ENCODE measurements at places on chromosomes 2 and 18. TPM values are rescaled to one million over a fixed set of nuclear protein-coding genes. Genes with fewer than 3 reads are reported as not detected.

GRCh38 chr2:111535404-111535803, 348.6 kb downstream of the ANAPC1 start:
- no peaks in the 10 kb centered on the region for H3K27me3 ChIP-seq
- H3K27ac ChIP-seq, result peak overlapping the region; percentile 86
- H3K36me3 ChIP-seq, result no peaks in the 10 kb centered on the region
- H3K4me1 ChIP-seq, result peaks cover 26% of the 10 kb centered on the region

DNA sequence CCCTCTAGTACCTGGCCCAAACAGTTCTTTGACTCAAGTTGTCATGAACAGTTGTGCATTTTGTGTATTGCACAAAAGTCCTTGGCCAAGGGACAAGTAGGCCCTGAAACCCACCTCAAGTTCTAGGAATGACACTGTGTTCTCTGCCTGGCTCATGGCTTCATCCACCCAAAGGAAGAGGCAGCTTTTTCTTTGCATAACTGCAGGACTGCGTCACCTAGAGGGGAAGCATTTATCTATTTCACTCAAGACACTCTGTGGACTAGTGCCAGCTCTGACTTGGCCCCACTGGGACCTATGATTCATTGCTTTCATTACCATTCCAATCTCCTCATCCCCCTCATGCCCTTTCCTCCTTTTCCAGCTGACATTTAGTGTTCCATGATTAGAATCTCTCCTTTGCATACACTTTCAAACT, 119.3 kb upstream of the SIX2 start:
- no peak for DNase-seq
- H3K36me3 ChIP-seq, result no peaks in the 10 kb centered on the region
- no peak overlapping the region for H3K4me3 ChIP-seq
- H3K4me1 ChIP-seq, result peaks cover 5% of the 10 kb centered on the region
- H3K27ac ChIP-seq, result no peak overlapping the region

- no peak overlapping the region for H3K4me3 ChIP-seq
- peaks cover 7% of the 10 kb centered on the region for H3K4me1 ChIP-seq
- no peaks in the 10 kb centered on the region for H3K36me3 ChIP-seq
- H3K27me3 ChIP-seq, result no peaks in the 10 kb centered on the region
Measured at GRCh38 chr2:67567886-67568285, 170.8 kb downstream of the ETAA1 start.

- peaks cover 10% of the 10 kb centered on the region for H3K36me3 ChIP-seq
- no peak for DNase-seq
- H3K4me1 ChIP-seq, result peaks cover 53% of the 10 kb centered on the region
Measured at GRCh38 chr2:203021991-203022390, 7.3 kb downstream of the NBEAL1 start.

- peak overlapping the region; percentile 80 for H3K4me3 ChIP-seq
- no peaks in the 10 kb centered on the region for H3K27me3 ChIP-seq
- peaks cover 15% of the 10 kb centered on the region for H3K36me3 ChIP-seq
- peak overlapping the region; percentile 82 for H3K27ac ChIP-seq
- H3K4me1 ChIP-seq, result peaks cover 44% of the 10 kb centered on the region
Measured at GRCh38 chr2:241636182-241637017, 558 bp downstream of the THAP4 start.

- H3K27me3 ChIP-seq, result peaks cover 2% of the 10 kb centered on the region
- H3K4me1 ChIP-seq, result peaks cover 24% of the 10 kb centered on the region
- H3K4me3 ChIP-seq, result no peak overlapping the region
- H3K36me3 ChIP-seq, result no peaks in the 10 kb centered on the region
- DNase-seq, result no peak
- H3K27ac ChIP-seq, result no peak overlapping the region
Measured at GRCh38 chr2:217636991-217637561, 365.7 kb downstream of the TNS1 start.

GRCh38 chr2:217335341-217335966, 475.6 kb upstream of the TNP1 start:
- H3K4me1 ChIP-seq, result peaks cover 59% of the 10 kb centered on the region
- H3K36me3 ChIP-seq, result no peaks in the 10 kb centered on the region
- H3K4me3 ChIP-seq, result no peak overlapping the region
- DNase-seq, result no peak
- H3K27ac ChIP-seq, result no peak overlapping the region
- H3K27me3 ChIP-seq, result no peaks in the 10 kb centered on the region

DNA sequence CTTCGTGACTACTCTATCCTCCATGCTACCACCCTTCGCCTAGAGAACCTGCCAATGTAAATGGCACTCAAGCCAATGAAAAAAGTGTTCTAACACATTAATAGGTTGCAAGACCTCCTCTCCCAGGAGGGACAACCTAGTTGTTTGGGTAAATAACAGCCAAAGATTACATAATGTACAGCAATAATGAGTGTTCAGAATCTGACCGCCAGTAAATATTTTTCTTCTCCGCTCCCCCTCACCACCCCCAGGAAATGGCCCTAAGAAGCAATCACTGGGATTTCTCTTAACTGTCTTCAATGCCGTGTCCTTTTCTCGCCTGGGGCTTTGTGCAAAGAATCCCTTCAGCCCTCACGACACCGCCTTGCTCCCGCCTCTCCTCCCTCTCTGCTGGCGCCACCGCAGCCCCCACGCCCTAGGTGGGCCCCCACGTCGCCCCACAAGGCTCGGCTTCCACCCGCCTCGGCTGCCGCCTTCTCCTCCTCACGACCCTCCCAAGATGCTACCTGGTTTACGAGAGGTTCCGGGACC, 458 bp downstream of the HYCC2 start:
- no peak for DNase-seq
- H3K4me1 ChIP-seq, result peaks cover 47% of the 10 kb centered on the region
- no peaks in the 10 kb centered on the region for H3K27me3 ChIP-seq
- H3K4me3 ChIP-seq, result peak overlapping the region; percentile 99

DNA sequence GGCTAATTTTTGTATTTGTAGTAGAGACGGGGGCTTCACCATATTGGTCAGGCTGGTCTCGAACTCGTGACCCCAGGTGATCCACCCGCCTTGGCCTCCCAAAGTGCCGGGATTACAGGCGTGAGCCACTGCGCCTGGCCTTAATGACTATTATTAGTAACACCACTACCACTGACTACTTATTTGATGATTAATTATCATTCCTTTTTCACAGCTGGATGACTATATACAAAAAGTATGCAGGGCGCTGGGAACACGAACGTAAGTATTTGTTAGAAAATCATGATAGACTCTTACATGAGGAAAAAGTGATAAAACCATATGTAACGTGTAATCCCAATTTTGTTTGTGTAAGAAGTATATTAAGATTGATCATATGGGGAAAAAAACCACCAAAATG, 21.6 kb downstream of the DARS1 start:
- no peaks in the 10 kb centered on the region for H3K27me3 ChIP-seq
- H3K4me1 ChIP-seq, result peaks cover 18% of the 10 kb centered on the region
- no peak for DNase-seq
- no peak overlapping the region for H3K27ac ChIP-seq

DNA sequence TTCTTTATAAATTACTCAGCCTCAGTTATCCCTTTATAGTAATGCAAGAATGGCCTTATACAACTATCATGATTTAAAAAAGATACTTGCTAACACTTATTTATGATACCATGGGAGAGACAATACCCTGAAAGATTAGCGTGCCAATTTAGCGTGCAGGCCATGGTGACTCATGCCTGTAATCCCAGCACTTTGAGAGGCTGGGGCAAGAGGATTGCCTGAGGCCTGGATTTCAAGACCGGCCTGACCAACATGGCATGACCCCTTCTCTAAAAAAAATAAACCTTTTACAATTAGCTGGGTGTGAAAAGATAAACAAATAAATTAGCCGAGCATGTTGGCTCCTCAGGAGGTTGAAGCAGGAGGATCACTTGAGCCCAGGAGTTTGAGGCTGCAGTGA, 493.4 kb upstream of the FSIP2 start:
- no peaks in the 10 kb centered on the region for H3K4me1 ChIP-seq
- no peaks in the 10 kb centered on the region for H3K36me3 ChIP-seq
- no peaks in the 10 kb centered on the region for H3K27me3 ChIP-seq
- no peak for DNase-seq

- no peak overlapping the region for H3K27ac ChIP-seq
- H3K36me3 ChIP-seq, result no peaks in the 10 kb centered on the region
- no peak for DNase-seq
- no peak overlapping the region for H3K4me3 ChIP-seq
Measured at GRCh38 chr2:146777181-146777580, 1067.6 kb upstream of the ACVR2A start.

GRCh38 chr2:53235836-53236582, 531.6 kb upstream of the CHAC2 start:
- no peak overlapping the region for H3K4me3 ChIP-seq
- peaks cover 9% of the 10 kb centered on the region for H3K27me3 ChIP-seq
- no peaks in the 10 kb centered on the region for H3K4me1 ChIP-seq
- no peak overlapping the region for H3K27ac ChIP-seq

DNA sequence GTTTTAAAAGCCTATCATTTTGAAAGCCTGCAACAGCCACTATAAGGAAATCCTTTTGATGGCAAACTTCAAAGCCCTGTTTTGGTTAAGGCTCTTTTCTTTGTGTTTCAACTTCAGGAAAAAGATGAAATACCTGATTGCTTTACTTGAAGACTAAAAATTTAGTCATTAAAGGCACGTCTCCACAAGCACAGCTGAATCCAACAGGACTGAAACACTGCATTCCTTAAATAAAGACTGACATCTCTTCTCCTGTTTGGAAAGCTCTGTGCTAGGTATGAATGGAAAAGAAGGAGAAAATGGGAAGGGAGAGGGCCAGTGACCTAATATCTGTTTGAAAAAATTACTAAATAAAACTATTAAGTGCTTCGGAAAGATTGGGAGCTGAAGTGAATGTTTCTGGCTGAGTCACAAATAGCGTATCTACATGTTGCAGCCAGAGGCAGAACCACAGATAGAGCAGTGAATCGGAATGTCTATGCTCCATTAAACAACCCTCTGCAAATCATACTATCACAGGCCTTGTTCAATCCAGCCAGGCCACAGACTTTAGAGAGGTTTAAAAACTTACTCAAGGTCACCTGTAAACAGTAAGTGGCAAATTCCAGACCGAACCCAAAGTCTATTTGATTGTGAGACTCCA, 21.1 kb upstream of the RALBP1 start:
- no peak overlapping the region for H3K27ac ChIP-seq
- H3K4me1 ChIP-seq, result no peaks in the 10 kb centered on the region
- no peaks in the 10 kb centered on the region for H3K36me3 ChIP-seq
- DNase-seq, result no peak
- H3K4me3 ChIP-seq, result no peak overlapping the region

DNA sequence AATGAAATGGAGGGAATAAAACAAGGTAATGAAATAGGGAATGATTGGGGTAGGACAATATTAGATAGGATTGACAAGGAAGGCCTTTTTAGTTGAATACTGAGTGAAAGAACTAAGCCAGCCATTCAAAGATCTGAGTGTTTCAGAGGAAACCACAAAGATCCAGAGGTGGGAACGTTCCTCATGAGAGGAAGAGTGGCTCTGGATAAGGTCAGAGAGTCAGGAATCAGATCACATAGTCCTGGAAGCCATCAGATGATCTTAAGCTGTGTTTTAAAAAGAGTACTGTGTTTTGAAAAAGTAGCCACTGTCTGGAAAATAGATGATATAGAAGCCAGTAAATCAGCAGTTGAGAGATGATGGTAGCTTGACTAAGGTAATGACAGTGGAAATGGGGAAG, 11.8 kb downstream of the TTLL4 start:
- H3K27me3 ChIP-seq, result no peaks in the 10 kb centered on the region
- H3K4me3 ChIP-seq, result no peak overlapping the region
- peaks cover 2% of the 10 kb centered on the region for H3K4me1 ChIP-seq
- H3K36me3 ChIP-seq, result peaks cover 24% of the 10 kb centered on the region
- no peak overlapping the region for H3K27ac ChIP-seq

DNA sequence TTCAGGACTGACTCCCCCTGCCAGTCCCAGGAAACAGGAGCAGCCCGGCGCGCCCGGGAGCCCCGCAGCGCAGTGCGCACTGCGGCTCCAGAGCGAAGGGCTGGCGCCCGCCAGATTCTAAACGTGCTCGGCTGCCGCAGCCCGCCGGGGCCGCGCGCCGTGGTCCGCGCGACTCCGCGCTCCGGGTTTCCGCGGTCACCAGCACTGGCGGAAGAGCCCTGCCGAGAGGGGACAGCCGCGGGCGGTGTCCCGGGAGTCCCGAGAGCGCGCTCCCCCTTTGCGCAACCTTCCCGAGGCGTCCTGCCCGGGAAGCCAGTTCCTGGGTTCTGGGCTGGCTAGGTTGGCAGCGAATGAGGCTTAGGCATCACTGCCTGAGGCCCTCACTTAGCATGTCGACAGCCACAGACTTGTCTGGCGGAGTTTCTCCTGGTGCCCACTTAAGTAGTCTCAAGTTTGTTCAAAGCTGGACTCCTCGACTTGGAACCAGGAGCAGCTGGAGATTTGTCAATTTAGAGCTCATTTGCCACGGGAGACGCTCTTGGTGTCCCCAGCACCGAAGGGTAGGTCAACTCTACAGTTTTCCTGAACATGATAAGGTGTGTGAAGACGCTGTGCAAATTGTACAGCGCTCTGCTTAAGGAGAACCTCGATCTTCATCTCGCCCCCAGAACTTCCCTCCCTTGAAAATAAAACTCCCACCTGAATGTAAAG, 1.5 kb upstream of the VSNL1 start:
- H3K27me3 ChIP-seq, result peaks cover 80% of the 10 kb centered on the region
- peak overlapping the region; percentile 72 for H3K4me3 ChIP-seq
- H3K27ac ChIP-seq, result no peak overlapping the region
- no peak for DNase-seq
- no peaks in the 10 kb centered on the region for H3K36me3 ChIP-seq

DNA sequence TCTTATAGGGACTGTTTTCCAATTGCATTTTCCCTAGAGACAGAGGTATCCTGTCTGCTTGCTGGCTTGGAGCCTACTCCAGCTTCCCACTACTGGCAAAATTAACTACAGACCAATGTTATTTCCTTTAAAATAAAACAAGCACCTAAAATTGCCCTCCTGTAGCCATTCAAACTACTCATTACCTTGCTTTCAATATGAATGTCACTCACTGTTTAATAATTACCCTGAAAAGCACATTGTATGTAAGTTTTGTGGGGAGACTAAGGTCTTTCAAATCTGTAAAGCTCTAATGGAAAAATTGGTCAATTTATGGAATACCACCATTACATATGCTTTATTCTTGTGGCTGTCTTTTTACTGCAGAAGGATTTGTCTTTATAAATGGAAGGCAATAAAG, 87.3 kb downstream of the DOCK10 start:
- peaks cover 3% of the 10 kb centered on the region for H3K36me3 ChIP-seq
- no peak overlapping the region for H3K4me3 ChIP-seq
- peaks cover 24% of the 10 kb centered on the region for H3K4me1 ChIP-seq
- no peak overlapping the region for H3K27ac ChIP-seq

The SH2D6 gene
- total RNA-seq, result 1.6 TPM

The SGPP2 gene
- not detected for total RNA-seq

The LYPD6B gene
- 14.5 TPM for total RNA-seq

The ATP6V1C2 gene
- total RNA-seq, result not detected

The C2orf66 gene
- total RNA-seq, result 0.27 TPM

Measured in osteocyte (in vitro differentiated cells).